ENCODE measurements at places on chromosomes 7 and 10.

- no peak overlapping the region for H3K4me3 ChIP-seq
- peaks cover 2% of the 10 kb centered on the region for H3K4me1 ChIP-seq
- no peaks in the 10 kb centered on the region for H3K27me3 ChIP-seq
- no peaks in the 10 kb centered on the region for H3K36me3 ChIP-seq
- DNase-seq: no peak
- H3K27ac ChIP-seq: no peak overlapping the region
Observed at GRCh38 chr7:45985902-45986301, 64.8 kb upstream of the IGFBP3 start.

DNA sequence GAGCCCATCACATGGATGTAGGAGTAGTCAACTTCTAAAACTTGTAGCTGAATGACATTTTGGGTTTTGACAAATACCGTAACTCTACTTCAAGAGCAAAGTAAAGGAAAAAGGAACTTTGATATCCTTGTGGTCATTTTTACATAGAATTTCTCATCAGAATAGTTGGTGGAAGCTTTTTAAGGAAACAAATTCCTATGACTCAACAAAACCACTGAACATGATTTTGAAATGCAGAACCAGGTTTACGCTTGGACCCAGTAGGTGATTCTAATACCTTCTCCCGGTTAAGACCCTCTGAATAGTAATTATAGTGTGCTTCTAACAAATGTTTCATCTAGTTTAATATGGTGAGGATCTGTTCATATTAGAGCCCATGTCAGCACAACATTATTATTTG, 307.8 kb downstream of the GPR37 start:
- no peaks in the 10 kb centered on the region for H3K27me3 ChIP-seq
- H3K4me3 ChIP-seq: no peak overlapping the region
- no peak for DNase-seq
- H3K36me3 ChIP-seq: no peaks in the 10 kb centered on the region
- no peaks in the 10 kb centered on the region for H3K4me1 ChIP-seq

DNA sequence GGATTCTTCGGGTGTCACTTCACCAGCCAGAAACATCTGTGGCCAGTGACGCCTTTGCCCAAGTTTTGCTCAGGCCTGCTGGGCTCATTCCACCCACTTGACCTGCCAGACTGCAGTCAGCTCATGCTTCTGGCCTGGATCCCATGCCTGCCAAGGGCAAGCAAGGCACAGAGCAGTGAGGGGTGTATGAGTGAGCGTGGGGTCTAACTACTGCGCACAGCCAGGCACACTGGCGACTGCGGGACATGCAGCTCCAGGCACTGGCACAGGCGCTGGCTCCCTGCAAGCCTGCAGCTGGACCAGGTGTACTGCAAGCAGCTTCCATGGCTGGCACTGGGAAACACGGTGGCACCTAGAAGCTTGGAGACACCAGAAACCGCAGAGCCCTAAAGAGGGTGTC, 80.1 kb downstream of the MTERF1 start:
- no peaks in the 10 kb centered on the region for H3K36me3 ChIP-seq
- no peak overlapping the region for H3K4me3 ChIP-seq
- no peaks in the 10 kb centered on the region for H3K27me3 ChIP-seq
- H3K27ac ChIP-seq: no peak overlapping the region
- DNase-seq: no peak

DNA sequence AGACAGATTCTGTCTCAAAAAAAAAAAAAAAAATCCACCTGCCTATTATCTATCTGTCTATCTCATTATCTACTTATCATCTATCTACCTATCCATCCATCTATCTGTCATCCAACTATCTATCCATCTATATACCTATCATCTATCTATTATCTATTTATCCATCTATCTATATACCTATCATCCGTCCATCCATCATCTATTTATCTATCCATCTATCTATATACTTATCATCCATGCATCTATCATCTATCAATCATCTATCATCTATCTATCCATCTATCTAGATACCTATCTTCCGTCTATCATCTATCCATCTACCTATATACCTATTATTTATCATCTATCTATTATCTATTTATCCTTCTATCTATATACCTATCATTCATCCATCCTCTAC, 16.5 kb upstream of the TPST1 start:
- no peaks in the 10 kb centered on the region for H3K36me3 ChIP-seq
- H3K27me3 ChIP-seq: no peaks in the 10 kb centered on the region
- no peak for DNase-seq
- no peaks in the 10 kb centered on the region for H3K4me1 ChIP-seq
- H3K4me3 ChIP-seq: no peak overlapping the region

DNA sequence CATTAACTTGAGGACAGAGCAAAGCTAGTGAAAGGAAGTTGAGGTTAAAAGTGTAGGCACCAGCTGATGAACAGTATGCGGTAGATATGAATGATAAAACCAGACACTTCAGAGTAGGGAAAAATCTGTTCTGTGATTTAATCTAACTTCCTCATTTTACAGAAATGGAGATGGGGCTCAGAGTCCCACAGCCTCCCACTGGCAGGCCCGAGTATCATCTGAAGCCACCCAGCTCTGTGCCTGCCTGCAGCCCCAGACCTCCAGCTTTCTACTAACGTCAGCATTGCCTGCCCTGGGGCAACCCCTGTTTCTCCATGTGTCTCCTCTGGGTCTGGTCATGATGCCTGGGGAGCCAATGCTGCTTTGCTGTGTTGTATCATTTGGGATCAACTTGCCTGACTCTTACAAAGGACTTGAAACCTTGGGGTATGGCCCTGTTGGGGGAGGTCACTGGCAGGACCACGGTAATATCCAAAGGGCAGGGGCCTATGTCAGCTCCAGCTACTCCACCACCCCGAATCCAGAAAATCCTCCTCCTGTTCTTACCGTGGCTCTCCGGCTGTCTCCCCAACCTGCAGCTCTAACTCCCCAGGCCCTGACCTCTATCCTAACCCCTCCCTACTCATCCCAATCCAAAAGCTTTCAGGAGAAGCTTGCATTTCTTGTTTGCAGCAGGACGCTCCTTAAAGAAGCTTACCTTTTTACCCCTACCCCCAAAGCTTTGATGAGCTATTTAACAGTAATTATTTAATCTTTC, 56.2 kb upstream of the NPY start:
- no peak for DNase-seq
- H3K27ac ChIP-seq: no peak overlapping the region
- no peaks in the 10 kb centered on the region for H3K4me1 ChIP-seq
- no peak overlapping the region for H3K4me3 ChIP-seq
- no peaks in the 10 kb centered on the region for H3K27me3 ChIP-seq

DNA sequence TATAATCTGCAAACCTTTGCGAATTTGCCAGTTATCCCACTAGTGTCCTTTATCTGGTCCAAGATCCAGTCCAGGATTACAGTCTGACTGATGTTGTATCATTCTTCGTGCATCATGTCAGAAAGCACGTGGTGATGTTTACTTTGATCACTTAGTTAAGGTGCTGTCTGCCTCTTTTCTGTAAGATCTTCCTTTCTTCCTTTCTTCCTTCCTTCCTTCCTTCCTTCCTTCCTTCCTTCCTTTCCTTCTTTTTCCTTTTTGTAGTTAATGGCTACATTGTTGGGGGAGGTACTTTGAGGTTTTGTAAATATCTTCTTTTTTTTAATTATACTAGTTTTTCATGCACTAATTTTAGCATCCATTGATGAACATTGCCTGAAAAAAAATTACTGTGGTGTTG, 80.3 kb downstream of the LCOR start:
- no peaks in the 10 kb centered on the region for H3K4me1 ChIP-seq
- H3K4me3 ChIP-seq: no peak overlapping the region
- DNase-seq: no peak
- peaks cover 3% of the 10 kb centered on the region for H3K36me3 ChIP-seq

GRCh38 chr7:73999664-74000435, 28.1 kb upstream of the ELN start:
- H3K27me3 ChIP-seq: no peaks in the 10 kb centered on the region
- DNase-seq: no peak
- H3K4me3 ChIP-seq: no peak overlapping the region

DNA sequence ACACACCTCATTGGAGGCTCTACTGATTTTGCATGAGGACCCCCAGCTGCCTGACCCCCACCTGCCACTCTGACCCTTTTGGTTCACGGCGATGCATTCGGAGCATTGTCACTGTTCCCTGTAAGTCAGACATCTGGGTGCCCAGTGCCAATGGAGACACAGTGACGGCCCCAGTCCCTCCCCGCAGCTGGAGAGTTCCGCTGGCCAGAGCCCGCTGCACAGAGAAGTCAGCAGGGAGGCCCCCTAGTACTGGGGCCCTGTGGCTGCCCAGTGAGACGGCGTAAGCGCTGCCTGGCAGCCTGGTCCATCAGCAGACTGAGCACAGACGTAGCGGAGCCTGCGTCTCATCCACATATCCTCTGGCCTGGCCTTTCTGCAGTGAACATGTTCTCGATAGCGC, 77.5 kb downstream of the NKX6-2 start:
- peaks cover 18% of the 10 kb centered on the region for H3K4me1 ChIP-seq
- no peak overlapping the region for H3K4me3 ChIP-seq
- peaks cover 5% of the 10 kb centered on the region for H3K36me3 ChIP-seq
- DNase-seq: no peak
- no peak overlapping the region for H3K27ac ChIP-seq

- H3K36me3 ChIP-seq: no peaks in the 10 kb centered on the region
- no peaks in the 10 kb centered on the region for H3K27me3 ChIP-seq
- peaks cover 1% of the 10 kb centered on the region for H3K4me1 ChIP-seq
- DNase-seq: no peak
Observed at GRCh38 chr10:4720463-4720862, 105.5 kb upstream of the AKR1E2 start.
